Chondrocyte (in vitro differentiated cells): ENCODE measurements at places on chromosomes 11 and 22. TPM values are rescaled to one million over a fixed set of nuclear protein-coding genes. Genes with fewer than 3 reads are reported as not detected.

GRCh38 chr11:130760515-130761125 is 155.7 kb downstream of the SNX19 start:
- peaks cover 37% of the 10 kb centered on the region for H3K4me1 ChIP-seq
- H3K4me3 ChIP-seq, result no peak overlapping the region
- H3K27ac ChIP-seq, result no peak overlapping the region

DNA sequence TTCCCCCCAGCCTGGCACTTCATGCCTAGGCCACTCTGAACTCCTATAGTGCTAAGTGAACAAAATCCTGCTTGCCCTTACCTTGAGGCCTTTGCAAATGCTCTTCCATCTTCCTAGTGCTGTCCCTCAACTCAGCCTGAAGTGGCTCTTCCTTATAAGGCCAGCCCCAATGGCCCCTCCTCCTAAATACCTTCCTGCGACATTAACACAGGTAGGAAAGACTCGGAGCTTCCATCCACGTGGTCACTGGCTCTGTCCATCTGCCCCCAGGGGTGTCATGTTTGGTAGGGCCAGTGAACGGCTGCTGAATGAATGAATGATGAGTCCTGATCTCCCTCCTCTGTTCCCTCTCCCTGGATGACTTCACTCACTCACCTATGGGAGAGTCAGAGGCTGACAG is 4.2 kb downstream of the PDE2A start:
- peaks cover 65% of the 10 kb centered on the region for H3K27me3 ChIP-seq
- H3K4me3 ChIP-seq, result no peak overlapping the region
- H3K4me1 ChIP-seq, result no peaks in the 10 kb centered on the region
- no peak for DNase-seq
- H3K36me3 ChIP-seq, result peaks cover 2% of the 10 kb centered on the region

GRCh38 chr11:93028960-93029522 is 59.6 kb downstream of the MTNR1B start:
- peaks cover 1% of the 10 kb centered on the region for H3K36me3 ChIP-seq
- H3K4me3 ChIP-seq, result no peak overlapping the region
- H3K27me3 ChIP-seq, result no peaks in the 10 kb centered on the region
- H3K27ac ChIP-seq, result no peak overlapping the region
- H3K4me1 ChIP-seq, result peaks cover 42% of the 10 kb centered on the region

DNA sequence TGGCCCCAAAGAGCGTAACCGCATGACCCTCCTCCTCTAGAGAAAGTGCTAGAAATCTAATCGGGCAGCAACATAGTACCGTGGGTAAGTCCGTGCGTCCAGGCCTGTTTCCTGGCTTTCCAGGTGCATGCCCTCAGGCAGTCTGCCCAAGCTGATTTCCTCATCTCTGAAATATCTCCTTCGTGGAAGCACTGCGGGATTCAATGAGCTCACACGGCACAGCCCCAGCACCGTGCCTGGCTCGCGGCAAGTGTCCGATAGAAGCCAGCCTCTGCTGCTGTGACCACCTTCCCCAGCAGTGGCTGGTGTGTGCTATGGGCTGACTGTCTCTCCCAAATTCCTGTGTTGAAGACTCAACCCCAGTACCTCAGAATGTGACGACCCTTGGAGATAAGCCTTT is 20.7 kb downstream of the RPUSD4 start:
- no peaks in the 10 kb centered on the region for H3K27me3 ChIP-seq
- no peak overlapping the region for H3K4me3 ChIP-seq
- H3K36me3 ChIP-seq, result peaks cover 7% of the 10 kb centered on the region
- no peaks in the 10 kb centered on the region for H3K4me1 ChIP-seq
- no peak overlapping the region for H3K27ac ChIP-seq

DNA sequence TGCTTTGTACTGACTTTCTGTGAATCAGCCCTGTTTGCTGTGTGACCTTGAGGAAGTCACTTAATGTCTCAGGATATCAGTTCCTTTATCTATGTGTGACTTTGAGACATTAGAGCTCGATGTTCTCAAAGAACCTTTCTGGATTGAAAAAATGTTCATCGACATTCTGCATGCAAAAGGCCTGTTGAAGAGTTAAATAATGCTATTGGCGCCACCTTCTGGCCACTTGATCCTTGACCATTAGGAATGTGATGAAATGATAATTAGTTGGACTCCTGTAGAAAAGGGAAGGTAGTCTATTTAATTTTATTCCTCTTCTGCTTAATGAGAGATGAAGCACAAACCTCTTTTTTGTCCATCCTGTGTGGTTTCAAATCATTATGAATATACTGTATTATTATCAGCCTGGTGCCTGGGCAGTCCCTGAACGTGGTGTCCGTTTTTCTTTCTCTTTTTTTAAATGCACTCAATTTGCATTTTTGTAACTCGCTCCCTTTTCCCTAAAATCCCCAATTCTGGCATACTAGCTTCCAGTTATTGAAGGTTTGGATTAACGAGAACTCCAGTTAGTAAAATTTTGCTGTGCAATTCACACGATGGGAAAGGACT is 20.7 kb downstream of the ELF5 start:
- no peaks in the 10 kb centered on the region for H3K4me1 ChIP-seq
- no peaks in the 10 kb centered on the region for H3K36me3 ChIP-seq
- H3K4me3 ChIP-seq, result no peak overlapping the region

DNA sequence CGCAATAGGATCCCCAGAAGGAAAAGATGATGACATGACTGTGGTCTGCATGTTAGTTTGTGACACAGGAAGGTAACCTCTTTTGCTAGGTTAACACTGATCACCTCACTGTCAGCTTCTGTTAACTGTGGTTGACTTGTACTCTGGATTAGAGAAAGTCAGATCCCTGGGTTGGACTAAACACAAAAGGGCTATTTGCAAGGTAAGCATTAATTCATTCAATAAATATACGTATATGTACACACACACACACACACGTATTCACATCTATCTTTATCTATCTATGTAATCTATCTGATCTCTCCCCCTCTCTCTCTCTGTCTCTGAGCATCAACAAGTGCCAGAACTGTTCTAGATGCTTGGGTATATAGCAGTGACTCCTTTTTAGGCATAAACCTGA is 136.1 kb upstream of the SNX19 start:
- DNase-seq, result no peak
- no peak overlapping the region for H3K4me3 ChIP-seq
- H3K36me3 ChIP-seq, result no peaks in the 10 kb centered on the region
- H3K4me1 ChIP-seq, result peaks cover 5% of the 10 kb centered on the region
- H3K27ac ChIP-seq, result no peak overlapping the region
- peaks cover 48% of the 10 kb centered on the region for H3K27me3 ChIP-seq

The IL17REL gene
- 0.17 to 0.23 TPM in 2 of 3 replicates, not detected in the other for total RNA-seq

The GRAP2 gene
- total RNA-seq, result 0.24 TPM in 1 of 3 replicates, not detected in the others

DNA sequence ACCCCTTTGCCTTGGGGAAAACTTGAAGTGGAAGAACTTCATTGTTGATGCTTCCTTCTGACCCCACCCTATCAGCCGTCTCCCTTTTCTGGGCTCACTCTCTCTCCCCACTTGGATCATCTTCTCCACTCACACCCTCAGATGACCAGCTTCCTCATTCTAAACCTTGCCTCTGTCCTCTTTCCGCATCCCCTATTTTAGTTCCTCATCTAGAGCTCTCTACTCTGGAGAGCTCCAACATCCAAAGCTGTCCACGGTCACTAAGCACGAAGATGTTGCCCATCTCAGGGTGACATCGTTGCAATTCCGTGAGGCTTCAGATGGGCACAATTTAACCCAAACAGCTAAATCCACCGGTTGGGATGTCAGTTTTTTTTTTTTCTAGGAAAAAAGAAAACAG is 31.6 kb upstream of the ME3 start:
- H3K4me1 ChIP-seq, result peaks cover 17% of the 10 kb centered on the region
- no peaks in the 10 kb centered on the region for H3K36me3 ChIP-seq
- H3K4me3 ChIP-seq, result no peak overlapping the region
- H3K27me3 ChIP-seq, result no peaks in the 10 kb centered on the region
- H3K27ac ChIP-seq, result no peak overlapping the region
- no peak for DNase-seq

DNA sequence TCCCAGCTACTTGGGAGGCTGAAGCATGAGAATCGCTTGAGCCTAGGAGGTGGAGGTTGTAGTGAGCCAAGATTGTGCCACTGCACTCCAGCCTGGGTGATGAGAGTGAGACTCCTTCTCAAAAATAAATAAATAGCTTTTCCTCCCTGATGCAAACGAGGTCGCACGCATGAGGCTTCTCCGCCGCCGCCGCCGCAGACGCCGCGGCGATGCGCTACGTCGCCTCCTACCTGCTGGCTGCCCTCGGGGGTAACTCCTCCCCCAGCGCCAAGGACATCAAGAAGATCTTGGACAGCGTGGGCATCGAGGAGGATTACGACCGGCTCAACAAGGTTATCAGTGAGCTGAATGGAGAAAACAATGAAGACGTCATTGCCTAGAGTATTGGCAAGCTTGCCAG is 20.0 kb upstream of the RAB39A start:
- H3K27me3 ChIP-seq, result peaks cover 12% of the 10 kb centered on the region
- H3K36me3 ChIP-seq, result no peaks in the 10 kb centered on the region
- H3K4me1 ChIP-seq, result no peaks in the 10 kb centered on the region
- no peak overlapping the region for H3K4me3 ChIP-seq
- no peak overlapping the region for H3K27ac ChIP-seq

DNA sequence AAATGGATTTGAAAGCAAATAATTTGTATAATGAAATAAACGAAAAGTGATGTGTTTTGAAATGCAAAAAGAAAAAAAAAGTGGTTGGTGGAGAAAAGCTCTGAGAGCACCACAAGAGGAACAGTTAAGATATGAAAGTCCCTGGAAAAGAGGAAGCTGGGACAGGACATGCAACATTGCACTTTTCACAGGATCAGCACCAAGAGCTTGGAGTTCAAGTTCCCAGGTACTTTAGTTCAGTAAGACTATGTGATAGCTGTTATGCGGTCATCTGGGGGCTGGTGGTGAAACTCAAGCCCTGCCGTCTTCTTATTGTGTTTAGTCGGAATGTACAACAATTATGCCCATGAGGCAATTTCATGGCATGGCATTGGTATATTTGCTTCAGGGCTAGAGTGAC is 17.1 kb upstream of the MS4A4A start:
- H3K36me3 ChIP-seq, result no peaks in the 10 kb centered on the region
- no peak overlapping the region for H3K4me3 ChIP-seq
- DNase-seq, result no peak
- H3K4me1 ChIP-seq, result no peaks in the 10 kb centered on the region

DNA sequence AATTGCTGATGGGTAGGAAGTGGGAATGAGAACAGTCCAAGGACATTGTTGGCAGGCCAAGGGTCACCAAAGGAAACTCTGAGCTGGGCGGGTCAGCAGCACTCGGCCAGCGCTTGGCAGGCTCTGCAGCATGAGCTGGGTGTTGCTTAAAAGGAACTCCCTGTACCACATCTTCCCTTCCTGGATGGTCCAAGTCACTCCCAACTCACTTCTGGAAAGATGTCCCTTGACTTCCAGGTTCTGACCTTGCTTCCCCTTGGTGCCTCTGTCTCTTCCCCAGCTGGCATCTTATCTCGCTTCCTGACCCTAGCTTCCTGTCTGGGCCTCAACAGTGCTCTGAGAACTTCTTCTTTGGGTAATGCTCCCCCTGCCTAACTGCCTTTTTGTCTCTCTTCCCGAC is 24.8 kb upstream of the SWAP70 start:
- H3K27ac ChIP-seq, result no peak overlapping the region
- no peaks in the 10 kb centered on the region for H3K4me1 ChIP-seq
- no peak overlapping the region for H3K4me3 ChIP-seq
- H3K36me3 ChIP-seq, result no peaks in the 10 kb centered on the region
